ENCODE measurements at places on chromosomes 3 and 15. TPM values are rescaled to one million over a fixed set of nuclear protein-coding genes. Genes with fewer than 3 reads are reported as not detected.

- DNase-seq: no peak
These were observed 17.5 kb downstream of the LSG1 start for GRCh38 chr3:194654443-194654842.

DNA sequence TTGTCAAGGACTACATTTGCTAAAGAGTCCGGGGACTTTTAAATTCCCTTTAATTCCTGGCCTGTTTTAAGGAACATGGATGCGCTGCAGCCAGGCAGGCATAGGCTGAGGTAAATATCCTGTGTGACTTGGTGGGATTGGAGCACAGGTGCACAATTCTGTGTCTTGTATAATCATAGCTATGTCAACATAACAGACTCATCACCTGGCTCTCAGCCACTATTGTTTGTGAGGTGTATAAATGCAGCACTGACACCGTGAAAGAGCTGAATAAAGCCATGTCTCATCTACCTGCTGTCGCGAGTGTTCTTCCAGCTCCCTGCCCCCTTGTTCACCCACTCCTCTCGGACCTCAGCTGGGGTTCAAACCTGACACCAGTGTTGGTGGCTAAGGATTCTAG, 109.7 kb downstream of the MFSD1 start:
- no peak for DNase-seq

GRCh38 chr15:85035980-85036379, 54.3 kb downstream of the PDE8A start:
- no peak for DNase-seq

Gene PLA1A
- 6.0 TPM for polyA plus RNA-seq

- no peak for DNase-seq
These were observed 60.2 kb downstream of the SYNPR start for GRCh38 chr3:63338351-63338750.

GRCh38 chr15:80350941-80351610, 53.1 kb upstream of the ARNT2 start:
- no peak for DNase-seq

Gene SLC38A3
- polyA plus RNA-seq: 7.5 TPM

Gene AADAC
- polyA plus RNA-seq: 0.17 TPM

Data from left renal cortex interstitium (tissue), 4 donors.